ENCODE measurements at places on chromosomes 16 and 17.

GRCh38 chr17:57566721-57567120, 178.4 kb downstream of the CCDC182 start:
- DNase-seq: no peak

DNA sequence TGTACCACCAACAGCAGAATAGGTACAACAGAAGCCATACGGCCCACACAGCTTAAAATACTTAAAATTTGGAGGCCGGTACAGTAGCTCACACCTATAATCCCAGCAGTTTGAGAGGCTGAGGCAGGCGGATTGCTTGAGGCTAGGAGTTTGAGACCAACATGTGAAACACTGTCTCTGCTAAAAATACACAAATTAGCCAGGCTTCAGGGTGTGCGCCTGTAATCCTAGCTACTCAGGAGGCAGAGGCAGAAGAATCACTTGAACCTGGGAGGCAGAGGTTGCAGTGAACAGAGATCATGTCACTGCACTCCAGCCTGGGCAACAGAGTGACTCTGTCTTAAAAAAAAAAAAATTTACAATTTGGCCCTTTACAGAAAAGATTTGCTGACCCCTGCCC, 17.0 kb downstream of the GFOD2 start:
- DNase-seq: no peak

- DNase-seq: no peak
Observed at GRCh38 chr17:76260669-76261068, 4.5 kb upstream of the UBALD2 start.

- DNase-seq: no peak
Observed at GRCh38 chr17:44922746-44923470, 7.6 kb upstream of the GFAP start.

GRCh38 chr16:23871924-23872323, 36.1 kb downstream of the PRKCB start:
- no peak for DNase-seq

- DNase-seq: no peak
Observed at GRCh38 chr17:59074494-59074893, 32.2 kb downstream of the TRIM37 start.

DNA sequence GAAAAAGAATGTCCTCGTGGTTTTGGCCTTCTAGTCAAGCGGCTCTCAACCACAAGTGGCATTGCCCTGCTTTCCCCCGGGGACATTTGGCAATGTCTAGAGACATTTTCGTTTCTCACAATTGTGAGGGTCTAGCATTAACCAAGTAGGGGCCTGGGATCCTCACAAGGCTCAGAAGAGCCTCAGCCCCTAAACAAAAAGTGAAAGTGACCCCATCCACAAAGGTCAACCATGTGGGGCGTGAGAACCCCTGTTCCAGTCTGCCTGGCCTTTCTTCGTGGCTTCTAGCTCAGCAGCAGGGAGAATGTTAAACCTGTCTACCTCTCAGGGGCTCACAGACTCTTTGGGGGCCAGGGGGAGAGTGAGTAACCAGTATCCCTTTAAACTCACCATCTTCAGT, 4.8 kb upstream of the RPL38 start:
- no peak for DNase-seq

GRCh38 chr16:57507136-57508034, 21.1 kb upstream of the DOK4 start:
- no peak for DNase-seq

GRCh38 chr16:5647051-5647450, 549.5 kb upstream of the EEF2KMT start:
- no peak for DNase-seq

- DNase-seq: no peak
Observed at GRCh38 chr16:8489580-8489979, 100.7 kb downstream of the TMEM114 start.
